ENCODE measurements at places on chromosomes 7 and 10.

GRCh38 chr10:106705681-106706100 lies 458.8 kb downstream of the SORCS1 start:
- DNase-seq: peak; percentile 58

- DNase-seq: no peak
These were observed 345.0 kb downstream of the SORCS1 start for GRCh38 chr10:106819490-106819889.

- DNase-seq: no peak
These were observed 24.9 kb downstream of the LRRC20 start for GRCh38 chr10:70357565-70357964.

DNA sequence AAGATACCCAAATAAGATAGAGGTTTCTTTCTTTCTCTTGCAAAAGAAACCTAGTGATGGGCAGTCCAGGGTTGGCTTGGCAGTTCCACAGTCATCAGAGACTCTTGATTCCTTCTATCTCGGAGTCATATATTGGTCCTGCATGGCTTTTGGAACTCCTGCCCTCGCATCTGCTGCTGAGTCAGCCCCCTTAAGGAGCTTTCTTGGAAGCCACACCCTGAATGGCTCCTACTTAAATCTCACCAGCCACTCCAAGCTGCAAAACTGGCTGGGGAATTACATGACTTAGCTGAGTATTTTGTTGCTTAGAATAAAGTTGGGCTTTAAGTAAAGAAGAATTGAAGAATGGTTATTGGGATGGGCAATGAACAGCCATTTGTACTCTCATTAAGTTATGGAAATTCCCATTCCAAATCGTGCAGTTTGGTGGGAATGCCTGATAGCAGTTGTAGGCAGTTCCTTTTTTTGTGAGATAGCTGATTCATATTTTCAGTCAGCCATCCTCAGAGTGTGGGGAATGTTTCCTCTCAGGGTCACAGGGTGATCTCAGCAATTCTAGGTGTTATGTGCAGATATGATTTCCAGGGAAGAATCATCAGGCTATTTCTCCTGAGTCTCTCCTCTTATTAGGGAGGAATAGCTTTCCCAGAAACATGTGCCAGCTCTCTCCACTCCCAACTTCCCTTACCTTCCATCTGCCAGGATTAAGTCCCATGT lies 209.9 kb downstream of the BBS9 start:
- DNase-seq: no peak

GRCh38 chr10:89555688-89556445 lies 20.5 kb upstream of the SLC16A12 start:
- DNase-seq: peak; percentile 25

- DNase-seq: no peak
These were observed 28.7 kb downstream of the KLF6 start for GRCh38 chr10:3756360-3756740.

DNA sequence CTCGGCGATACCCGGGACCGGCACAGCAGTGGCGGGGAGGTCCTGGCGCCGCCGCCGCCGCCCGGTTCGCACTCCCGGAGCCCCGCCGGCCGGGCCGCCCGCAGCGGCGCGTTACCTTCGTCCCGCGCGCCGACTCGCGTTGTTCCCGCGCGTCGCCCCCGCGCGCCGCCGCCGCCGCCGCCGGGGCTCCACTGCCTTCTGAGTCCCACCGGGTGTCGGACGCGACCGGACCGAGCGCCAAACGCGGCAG lies at the start of gene EZH2:
EZH2 (minus strand) TSS at position 243 of the 250 bp plus-strand sequence. CDS start 36,993 bp downstream, outside the sequence.
- DNase-seq: no peak

GRCh38 chr10:85658518-85658917 lies 708.1 kb downstream of the GRID1 start:
- DNase-seq: no peak

DNA sequence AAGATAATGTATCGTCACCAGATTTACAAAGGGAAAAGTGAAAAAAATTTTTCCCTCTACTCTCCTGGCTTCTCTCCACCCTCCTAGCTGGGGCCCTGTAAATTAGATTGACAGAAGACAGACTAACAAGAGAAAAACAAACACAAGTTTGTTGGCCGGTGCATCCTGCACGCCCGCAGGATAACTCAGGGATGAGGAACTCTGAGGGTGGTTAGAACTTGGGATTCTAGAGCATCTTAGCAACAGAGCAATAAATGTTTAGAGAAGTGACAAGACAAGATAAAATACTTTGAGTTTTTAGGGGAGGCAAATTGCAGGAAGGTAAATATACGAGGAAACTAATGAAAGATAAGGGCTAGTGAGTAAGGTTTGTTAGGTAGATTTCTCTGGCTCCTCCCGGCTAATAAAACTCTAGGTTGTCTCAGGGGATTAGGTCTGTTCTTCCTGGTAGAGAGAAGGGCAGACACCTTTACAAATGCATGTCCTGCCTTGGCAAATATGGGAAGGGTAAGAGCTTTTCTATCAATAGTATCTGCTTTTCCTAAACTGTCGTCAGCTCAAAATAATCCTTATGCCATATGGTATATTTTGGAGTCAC lies 4.3 kb upstream of the UCN3 start:
- DNase-seq: no peak

DNA sequence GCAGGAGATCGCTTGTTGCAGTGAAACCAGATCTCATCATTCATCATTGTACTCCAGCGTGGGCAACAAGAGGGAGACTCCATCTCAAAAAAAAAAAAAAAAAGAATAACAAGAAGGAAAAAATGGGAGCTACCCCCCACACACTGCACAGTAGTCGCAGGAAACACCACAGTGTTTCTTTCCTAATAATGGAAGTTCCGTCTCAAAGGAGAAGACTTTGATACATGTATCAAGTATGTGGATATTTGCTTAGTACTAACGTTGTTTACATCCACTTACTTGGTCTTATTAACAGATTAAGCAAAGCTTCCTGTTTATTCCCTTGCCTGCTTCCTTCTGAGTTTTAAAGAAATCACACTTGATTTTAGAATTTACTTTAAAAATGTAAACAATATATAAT lies 22.2 kb downstream of the YAE1 start:
- no peak for DNase-seq

DNA sequence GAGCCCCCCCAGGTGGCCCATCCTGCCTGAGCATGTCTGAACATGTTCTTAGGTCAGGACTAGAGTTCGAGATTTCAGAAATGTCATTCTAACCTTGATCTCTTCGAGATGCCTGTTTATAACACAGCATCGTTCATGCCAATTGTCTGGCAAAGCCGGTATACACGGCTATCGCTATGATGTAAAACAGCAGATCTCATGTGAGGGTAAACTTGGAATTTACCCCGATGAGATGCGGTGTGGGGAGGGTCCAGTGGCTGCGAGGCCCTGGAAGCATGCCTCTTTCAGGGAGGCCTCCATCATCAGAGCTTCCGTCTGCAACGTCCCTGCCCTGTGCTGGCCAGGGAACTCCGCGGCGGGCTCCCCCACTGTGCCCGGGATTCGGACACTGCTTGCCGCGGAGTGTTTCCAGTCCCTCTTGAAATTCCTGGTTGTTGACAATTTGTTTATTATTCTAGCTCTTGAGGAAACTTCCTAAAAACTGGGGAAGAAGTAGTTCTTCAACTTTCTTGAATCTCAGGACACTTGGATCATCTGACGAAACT lies 168.6 kb upstream of the RHEB start:
- DNase-seq: no peak

GRCh38 chr10:69757553-69758309 lies 44.0 kb upstream of the COL13A1 start:
- DNase-seq: peak; percentile 85

GRCh38 chr10:85851325-85851724 lies 515.3 kb downstream of the GRID1 start:
- peak; percentile 40 for DNase-seq

DNA sequence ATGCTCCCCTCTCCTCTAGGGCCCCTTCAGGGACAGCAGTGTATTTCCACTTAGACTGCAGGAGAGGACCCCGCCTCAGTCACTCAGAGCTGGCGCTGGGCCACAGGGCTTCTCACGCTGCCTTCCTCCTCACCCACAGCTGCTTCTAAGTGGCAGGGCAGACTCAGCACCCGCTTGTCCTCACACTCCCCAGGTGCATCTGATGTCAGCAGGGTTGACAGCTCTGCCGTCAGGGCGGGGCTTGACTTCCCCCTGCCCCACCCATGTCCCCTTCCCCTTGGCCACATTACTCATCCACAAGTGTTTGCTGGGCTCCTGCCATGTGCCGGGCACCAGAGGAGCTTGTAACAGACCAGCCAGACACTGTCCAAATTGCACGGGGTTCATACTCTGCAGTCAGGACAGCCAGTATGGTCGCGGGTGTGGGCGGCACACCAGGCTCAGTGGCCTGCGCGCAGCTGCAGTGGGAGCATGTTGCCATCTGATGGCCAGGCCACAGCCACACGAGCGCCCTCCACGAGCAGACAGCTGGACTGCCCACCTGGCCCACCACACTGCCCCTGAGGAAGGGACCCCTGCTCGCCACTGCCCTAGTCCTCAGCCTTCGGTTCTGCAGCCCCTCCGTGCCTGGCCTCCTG lies 29.3 kb upstream of the TTYH3 start:
- DNase-seq: no peak

DNA sequence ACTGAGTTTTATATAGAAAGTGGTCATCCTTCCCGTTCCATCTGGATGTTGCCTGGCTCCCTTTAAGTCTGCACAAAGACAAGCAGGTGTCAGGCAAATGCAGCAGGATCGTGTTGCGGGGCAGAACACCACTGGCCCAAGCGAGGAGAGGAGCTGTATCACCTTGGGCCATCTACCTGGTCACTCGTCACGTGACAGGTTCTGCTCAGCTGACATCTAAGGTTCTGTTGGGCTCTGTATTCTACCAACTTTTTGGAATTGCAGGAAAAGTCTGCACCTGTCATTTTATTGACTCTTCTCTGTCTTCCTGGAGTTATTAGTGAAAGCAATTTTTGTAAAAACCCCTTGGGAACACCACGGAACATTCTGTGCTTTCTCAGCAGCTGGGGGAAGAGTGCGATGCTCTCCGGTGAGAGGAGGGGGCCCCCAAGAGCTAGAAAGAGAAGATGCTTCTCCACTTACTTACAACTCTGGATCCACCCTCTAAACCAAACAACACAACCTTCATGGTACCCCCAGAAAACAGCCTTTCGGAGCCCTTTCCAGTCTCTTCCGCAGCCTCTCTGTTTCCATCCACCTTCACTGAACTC lies 83.4 kb upstream of the NMT2 start:
- DNase-seq: no peak

- no peak for DNase-seq
These were observed 36.5 kb downstream of the SEMA3C start for GRCh38 chr7:80882213-80882801.

DNA sequence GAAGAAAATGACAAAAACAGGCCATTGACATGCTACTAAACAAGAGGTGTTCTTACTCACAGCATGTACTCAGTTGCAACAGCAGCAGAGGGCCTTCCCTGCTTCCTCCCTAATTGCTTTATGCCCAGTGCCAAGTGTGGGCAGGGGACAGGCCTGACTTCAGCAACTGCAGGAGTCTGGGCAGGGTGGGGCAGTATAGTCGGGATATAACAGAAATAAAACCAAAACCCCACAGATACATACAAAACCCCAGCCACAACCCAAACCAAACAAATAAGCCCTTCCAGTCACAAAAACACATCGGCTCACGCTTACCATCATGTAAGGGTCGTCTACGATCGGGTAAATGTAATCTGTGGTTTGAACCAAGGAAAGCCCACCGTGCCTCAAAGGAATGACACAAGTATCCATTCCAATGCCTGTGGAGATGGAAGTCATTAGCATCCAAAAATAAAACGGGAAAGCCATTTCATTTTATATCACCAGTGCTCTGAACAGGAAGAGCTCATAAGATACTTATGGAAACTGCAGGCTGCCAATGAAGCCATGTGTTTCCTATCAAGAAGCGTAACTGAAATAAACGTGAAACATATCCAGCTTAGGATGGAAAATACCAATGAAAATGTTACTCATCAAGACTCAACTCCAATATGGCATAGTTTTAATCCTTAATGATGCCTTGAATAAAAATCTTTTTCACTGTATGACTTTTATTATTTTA lies 9.5 kb downstream of the SEPHS1 start:
- DNase-seq: peak; percentile 85

- DNase-seq: no peak
These were observed 178.6 kb upstream of the GALNT17 start for GRCh38 chr7:70953331-70953741.

DNA sequence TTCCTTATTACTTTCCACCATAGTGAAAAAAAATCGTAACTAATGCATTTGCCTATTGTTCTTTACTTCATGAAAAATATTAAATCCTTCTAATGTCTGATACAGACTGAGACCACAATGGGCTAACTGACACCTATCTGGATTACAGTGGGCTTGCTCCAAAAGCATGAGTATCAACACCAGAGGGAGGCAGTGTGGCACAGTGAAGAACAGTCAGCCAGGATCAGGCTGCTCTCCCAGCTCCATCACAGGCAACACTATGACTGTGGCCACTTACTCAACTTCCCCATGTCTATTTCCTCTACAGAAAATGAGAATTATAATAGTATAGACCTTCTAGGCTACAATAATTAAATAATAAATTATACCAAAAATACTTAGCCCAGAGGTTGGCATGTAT lies 97.2 kb downstream of the SLC25A13 start:
- no peak for DNase-seq

DNA sequence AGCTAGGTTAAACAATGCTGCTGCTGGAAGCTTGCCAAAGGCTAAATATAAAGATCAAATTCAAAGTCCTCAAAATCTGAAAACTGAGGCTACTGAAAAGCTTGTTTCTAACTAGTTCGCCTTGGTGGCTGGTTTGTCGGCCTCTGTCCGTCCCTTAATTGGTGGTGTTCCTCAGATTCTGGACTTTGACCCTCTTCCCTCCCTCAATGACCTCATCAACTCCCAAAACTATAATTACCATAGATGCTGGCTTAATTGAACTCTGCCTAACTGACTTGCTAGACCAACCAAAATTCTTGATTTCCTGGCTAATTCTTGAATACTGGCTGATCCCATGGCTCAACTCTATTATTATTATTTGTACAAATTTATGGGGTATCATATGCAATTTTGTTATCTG lies 15.6 kb downstream of the ARHGAP21 start:
- DNase-seq: no peak

DNA sequence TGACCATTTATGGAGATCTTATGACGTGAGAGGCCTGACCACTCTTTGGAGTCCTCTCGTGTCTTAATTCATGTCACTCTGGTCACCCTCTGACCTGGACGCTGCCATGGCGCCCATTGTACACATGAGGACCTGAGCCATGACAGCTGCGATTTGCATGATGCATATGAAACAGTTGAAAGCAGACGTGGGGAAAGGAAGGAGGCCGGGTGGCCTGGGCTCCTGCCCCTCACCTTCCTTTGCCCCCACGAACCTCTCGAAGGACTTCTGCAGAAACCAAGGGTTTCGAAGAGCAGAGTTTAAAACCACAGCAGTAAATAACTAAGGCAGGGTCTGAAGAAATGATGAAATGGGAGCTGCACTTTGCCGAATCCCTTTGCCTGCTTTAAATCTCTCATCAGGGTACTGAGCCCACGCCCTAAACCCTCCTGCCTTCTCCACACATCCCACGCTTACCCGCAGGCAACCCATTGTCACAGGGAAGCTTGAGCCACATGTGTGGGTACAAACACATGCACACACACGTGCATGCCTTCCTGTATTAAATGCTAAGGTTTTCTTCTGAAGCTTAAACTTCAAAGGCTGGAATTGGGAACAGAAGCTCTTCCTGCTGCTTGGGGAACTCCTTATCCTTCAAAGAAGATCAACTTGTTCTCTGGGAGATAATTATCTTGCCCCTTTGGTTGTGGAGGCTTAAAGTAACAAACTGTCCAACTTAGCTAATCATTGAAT lies 11.7 kb upstream of the CALML3 start:
- no peak for DNase-seq
